ENCODE measurements at places on chromosomes 2 and 18.

DNA sequence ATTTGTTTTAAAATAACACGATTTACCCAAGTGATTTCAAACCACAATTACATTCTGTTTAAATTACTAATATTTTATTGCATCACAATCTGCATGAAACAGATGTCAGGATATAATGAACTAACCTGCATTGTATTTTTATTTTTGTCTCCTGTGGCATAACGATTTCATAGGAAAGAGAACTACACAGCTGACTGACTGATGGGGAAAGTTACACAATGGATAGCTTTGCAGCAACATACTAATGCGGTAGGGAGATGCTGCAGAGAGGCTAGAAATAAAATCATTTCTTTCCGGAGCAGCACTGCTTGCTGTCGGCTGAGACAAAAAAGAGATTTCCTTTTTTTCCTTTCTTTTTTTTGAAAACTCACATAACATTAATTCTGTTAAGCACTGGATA lies 36.9 kb downstream of the SCN1A start:
- DNase-seq: no peak

- peak; percentile 36 for DNase-seq
Measured at GRCh38 chr2:146079216-146079615, 1559.3 kb upstream of the ZEB2 start.

DNA sequence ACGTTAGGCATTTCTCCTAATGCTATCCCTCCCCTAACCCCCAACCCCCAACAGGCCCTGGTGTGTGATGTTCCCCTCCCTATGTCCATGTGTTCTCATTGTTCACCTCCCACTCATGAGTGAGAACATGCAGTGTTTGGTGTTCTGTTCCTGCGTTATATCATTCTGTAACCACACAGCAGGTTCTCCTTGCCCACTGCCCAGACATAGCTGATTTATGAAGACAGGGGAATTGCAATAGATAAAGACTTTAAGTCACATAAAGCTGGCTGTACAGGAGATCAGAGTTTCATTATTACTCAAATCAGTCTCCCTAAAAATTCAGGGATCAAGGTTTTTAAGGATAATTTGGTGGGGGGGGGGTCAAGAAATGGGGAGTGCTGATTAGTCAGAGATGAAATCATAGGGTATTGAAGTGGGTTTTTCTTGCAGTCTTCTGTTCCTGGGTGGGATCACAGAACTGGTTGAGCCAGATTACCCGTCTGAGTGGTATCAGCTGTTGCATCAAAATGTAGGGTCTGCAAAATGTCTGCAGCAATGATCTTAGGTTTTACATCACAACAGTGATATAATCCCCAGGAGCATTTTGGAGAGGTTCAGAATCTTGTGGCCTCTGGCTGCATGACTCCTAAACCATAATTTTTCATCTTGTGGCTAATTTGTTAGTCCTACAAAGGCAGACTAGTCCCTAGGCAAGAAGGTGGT lies 392.1 kb upstream of the KCNJ3 start:
- peak; percentile 0 for DNase-seq

DNA sequence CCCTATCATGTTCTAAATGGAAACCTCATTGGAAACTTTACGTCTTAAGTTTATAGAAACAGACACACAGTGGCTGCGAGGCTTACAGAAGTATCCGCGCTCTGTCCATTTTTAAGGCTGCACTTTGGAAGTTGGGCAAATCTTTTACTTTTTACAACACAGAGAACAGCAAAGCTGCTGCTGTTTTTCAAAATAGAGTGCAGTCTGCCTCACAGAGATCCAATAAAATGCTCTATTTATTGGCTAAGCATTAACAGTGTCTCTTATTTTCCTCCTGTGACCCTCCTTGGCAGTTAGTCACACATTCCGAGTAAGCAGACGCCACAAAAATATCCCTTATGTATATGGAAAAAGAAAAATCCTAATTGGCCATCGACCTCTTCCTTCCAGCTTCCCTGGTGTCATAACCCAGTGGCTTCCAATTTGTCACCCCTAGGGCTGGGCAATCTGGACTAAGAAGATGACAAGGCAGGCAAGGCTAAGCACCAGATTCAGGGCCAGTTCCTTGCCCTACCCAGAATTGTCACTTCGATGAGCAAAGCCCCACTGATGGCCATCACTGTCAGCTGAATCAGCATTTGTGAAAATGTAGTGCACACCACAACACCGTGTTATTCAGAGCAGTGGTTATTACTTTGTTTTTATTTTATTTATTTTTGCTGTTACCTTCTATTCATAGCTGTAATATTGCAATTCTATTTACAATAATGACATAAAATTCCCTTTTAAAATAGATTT lies 47.7 kb upstream of the MEIS1 start:
- DNase-seq: no peak

GRCh38 chr2:63658176-63658968 lies 69.6 kb downstream of the MDH1 start:
- peak; percentile 77 for DNase-seq
